ENCODE measurements at places on chromosomes 7 and 10. TPM values are rescaled to one million over a fixed set of nuclear protein-coding genes. Genes with fewer than 3 reads are reported as not detected.

GRCh38 chr7:29087840-29088170 is 58.5 kb downstream of the CPVL start:
- DNase-seq: no peak

GRCh38 chr10:132918617-132919373 is 23.6 kb downstream of the CFAP46 start:
- DNase-seq: no peak

DNA sequence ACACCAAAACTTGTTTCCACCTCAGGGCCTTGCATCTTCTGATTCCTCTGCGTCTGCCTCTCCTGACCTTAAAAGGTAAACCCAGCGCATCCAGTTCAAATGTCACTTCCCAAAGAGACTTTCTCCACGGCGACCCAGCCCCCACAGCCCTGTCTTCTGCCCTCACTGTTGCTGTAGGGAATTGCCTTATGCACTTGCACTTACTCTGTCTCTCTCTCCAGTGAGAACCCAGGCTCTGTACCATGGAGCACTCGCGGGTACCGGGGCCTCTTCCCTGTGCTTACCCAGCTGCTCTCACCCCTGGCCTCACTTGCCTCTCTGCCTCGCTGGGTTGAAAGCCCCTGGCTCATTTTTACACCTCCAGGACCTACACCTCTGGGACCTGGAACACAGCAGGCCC is 48.4 kb downstream of the AOC1 start:
- DNase-seq: no peak

- DNase-seq: no peak
Measured at GRCh38 chr7:80960244-80960795, 41.5 kb upstream of the SEMA3C start.

The MYO1G gene
- total RNA-seq: 5.1 TPM

- DNase-seq: peak; percentile 83
Measured at GRCh38 chr7:17408245-17408903, 109.9 kb downstream of the AHR start.

The PAPSS2 gene
- 32.8 TPM for total RNA-seq

DNA sequence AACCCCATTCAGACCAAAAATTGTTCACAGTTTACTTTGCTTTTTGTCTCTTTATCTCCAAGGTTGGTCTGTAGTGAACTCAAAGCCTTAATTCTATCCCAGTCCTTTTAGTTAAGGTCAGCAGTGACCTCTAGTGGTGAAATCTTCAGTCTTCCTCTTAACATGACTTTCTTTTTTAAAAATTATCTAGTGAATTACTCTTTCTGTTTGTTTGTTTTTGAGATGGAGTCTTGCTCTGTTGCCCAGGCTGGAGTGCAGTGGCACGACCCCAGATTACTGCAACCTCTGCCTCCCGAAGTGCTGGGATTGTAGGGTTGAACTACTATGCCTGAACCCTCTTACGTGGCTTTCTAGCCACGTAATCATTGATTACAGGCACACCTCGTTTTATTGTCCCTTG is 25.0 kb downstream of the ZNF487 start:
- no peak for DNase-seq
